Activated CD8-positive, alpha-beta memory T cell treated with anti-CD3 and anti-CD28 coated beads, Interleukin-2, amount 50 U/mL, for 48 hours (primary cell): ENCODE measurements at places on chromosomes 7 and 10.

GRCh38 chr7:10401793-10402192 lies 571.9 kb upstream of the PHF14 start:
- no peak for DNase-seq

GRCh38 chr7:133871757-133872156 lies 255.4 kb upstream of the LRGUK start:
- no peak for DNase-seq

DNA sequence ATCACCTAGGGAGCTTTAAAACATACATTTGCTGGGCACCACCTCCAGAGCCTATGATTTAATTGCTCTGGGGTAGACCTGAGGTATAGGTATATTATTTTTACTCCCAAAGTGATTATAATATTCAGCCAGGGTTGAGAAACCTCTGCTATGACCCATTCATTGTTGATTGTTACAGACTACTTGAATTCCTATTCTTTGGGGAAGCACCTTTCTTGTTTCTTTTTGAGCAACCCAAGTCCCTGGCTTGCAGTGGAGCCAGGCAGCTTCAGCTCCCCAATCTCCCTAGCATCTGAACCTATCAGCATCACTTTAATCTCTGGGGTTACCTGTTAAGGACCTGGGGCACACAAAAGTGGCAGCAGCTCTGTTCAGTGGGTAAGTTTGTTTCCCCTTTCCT lies 8.6 kb downstream of the PRKG1 start:
- DNase-seq = no peak

DNA sequence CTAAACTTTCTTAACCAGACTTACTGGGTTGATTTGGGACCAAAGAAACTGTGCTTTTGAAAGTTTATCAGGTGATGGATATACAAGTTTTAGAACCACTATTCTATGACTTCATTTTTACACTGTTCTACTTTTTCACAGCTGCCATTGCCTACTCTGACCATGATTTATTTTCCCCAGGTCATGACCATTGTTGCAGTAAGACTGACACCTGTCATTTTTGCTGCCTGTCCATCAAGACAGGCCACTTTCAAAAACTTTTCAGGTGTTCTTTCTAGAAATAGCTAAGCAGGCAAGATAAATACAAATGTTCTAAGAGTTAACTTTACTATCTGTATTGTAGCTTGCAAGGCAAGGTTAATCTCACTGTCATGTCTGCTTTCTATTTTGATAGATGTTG lies 147.9 kb upstream of the SEMA3C start:
- no peak for DNase-seq

- DNase-seq = no peak
These were observed 139.7 kb downstream of the ELFN1 start for GRCh38 chr7:1809601-1810258.

DNA sequence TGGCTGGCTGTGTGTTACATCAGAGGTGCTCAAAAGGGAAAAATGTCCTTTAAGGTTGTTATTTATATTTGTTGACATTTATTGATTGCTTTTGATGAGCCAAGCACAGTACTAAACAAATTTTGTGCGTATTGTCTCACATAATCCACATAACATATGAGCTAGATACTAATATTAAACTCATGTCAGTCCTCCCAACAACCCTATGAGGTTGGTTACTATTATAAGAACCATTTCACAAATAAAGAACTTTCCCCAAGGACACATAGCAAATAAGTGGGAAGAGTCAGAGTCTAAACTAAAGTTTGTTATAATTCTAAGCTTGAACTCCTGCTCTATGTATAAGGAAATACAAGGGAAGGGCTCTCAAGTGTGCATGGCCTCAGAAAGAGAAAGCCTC lies 35.6 kb upstream of the OTUD1 start:
- DNase-seq = no peak

DNA sequence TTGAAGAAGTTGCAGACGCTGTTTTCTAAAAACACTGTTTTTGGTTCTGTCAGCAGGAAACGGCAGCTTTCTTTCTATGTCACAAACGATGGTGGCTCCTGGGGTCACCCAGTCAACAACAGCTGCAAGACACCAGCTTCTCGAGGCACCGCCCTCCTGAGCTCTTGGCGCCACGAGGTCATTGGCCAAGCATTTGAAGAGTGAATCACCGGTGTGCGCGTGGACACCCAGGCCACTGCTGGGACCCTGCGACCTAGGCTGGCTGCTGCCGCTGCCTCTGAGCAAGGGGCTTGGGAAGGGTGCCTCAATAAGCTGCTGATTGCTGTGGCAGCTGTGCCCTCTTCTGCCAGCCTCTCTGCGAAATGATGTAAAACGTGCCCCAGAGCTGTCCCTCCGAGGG lies 22.5 kb upstream of the VIPR2 start:
- DNase-seq = no peak

GRCh38 chr7:75045881-75046280 lies 27.7 kb downstream of the RCC1L start:
- no peak for DNase-seq

GRCh38 chr7:73442222-73442902 lies 8.8 kb downstream of the FZD9 start:
- no peak for DNase-seq

DNA sequence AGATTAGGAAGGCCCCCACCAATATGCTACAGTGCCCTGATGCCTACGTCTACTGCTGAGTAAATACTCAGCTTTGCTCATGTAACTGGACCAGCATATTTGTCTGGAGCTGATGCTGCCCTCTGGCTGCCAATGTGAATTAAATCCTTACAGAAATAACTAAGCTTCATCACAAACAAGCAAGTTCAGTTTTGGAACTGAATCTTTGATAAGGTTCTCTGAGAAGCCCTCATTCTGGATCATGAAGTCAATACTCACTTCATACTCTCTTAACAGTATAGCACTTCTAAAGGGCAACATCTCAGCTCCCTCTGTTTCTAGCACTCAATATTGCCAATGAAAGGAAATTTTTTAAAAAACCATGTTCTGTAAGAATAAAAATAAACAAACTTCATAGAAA lies 246.7 kb downstream of the ETV1 start:
- DNase-seq = no peak

DNA sequence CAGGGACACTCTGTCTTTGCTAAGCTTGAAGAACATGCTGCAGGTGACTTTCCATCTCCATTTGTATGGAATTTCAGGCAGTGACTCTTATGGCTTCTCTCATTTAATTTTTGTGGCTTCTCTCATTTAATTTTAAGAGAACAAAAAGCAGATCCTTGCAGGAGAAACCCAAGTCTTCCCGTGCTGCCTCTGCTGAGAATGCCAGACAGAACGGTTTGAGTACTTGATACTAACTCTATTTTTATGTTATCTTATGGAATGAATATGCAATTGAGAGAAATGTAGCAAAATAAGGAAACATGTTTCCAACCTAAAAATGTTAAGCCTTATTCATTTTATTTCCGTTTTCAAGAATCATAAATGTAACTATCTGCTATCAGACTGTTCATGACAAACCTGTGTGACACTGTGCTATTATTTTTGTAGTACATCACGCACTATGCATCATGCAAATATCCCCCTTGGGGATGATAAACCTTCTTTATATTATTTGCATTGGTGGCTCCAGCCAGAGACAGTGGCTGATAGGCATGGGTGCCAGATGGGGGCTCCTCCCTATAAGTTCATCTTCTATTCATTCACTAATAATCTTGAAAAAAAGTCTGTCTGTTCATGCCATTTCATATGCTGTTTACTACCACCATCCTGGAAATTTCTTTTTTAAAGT lies 6.9 kb upstream of the RAPGEF5 start:
- no peak for DNase-seq

GRCh38 chr7:96097835-96098234 lies 224.1 kb downstream of the SLC25A13 start:
- DNase-seq = no peak

- no peak for DNase-seq
These were observed 11.8 kb upstream of the TSPAN12 start for GRCh38 chr7:120869700-120870099.

- no peak for DNase-seq
These were observed 1255.7 kb upstream of the LRRTM3 start for GRCh38 chr10:65670087-65670486.

GRCh38 chr10:24007359-24007758 lies 201.6 kb upstream of the KIAA1217 start:
- no peak for DNase-seq

- DNase-seq = no peak
These were observed 420.5 kb downstream of the RPS24 start for GRCh38 chr10:78454123-78454645.

- DNase-seq = no peak
These were observed 22.4 kb upstream of the TMEM236 start for GRCh38 chr10:17729630-17730029.

DNA sequence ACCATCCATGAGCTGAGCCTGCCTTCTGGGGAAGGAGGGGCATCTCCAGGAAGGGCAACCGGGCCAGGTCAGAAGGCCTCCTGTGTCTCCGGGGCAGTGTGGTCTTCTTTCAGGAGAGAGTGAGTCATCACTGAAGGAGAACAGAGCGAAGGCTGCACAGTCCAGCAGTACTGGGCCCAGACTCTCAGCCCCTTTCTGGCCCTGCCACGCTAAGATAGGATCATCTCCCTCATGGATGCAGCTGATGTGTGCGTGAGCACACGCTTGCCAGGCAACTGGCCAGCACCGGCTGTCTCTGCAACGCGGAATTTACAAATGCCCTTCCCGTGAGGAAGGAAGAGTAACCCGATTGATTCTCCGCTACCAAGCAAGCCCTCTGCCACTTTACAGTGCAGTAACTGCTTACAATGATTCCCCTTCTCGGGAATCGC lies 328.2 kb downstream of the TNS3 start:
- DNase-seq = no peak

GRCh38 chr10:77071001-77071511 lies 566.6 kb downstream of the KCNMA1 start:
- DNase-seq = no peak

GRCh38 chr7:89655946-89656345 lies 498.3 kb upstream of the STEAP1 start:
- DNase-seq = no peak

DNA sequence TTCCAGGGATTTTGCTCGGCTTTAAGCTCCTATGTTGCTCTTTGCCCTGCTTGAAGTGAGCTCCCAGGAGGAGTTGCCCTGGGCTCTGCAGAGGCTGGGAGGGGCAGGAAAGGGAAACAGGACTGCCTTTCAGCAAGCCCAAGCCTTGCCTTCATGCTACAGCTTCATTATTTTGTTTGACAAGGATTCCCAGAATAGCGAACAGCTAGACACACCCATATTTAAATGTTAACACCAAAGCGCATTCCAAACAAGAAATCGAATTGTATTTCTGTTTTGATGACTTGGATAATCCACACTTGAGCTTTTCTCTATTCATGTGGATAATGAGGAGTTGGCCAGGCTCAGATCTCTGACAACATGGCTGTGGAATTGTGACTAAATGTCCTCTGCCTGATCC lies 6.3 kb downstream of the KIAA1217 start:
- no peak for DNase-seq

DNA sequence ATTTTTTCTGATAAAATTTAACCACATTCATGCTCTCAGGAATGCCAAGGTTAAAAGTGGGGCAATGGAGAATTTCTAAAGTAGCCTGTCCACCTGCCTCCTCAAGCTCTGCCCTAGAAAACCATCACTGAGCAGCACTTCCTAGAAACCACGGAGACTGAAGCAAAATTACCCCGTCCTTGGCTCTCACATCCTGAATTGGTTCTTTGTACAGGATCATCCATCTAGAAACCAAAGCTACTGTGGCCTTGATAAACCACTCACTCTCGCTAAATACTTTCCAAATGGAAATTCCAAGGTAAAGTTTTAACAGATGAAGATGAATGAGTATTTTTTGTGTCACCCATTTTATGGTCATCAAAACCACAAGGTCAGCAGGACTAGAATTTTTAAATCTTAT lies 96.6 kb downstream of the AVL9 start:
- DNase-seq = no peak

- no peak for DNase-seq
These were observed 83.7 kb downstream of the GRID1 start for GRCh38 chr10:86282664-86283465.

DNA sequence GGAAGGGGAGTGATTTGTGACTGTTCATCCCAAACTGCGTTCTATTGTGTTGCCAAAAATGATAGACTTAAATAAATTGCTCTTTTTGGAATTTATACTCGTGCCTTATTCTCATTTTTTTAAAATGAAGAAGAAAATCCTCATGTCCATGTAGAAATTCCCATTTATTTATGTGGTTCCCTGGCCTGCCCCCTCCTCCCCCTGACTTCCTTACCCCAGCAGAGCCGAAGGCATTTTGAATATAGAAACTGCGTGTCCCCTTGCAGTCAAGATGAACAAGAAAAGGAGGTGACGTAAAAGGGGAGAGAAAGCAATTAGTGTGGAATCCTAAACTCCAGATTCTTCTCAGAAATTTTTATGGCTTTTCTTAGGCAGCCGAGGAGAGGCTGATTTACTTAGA lies 126.1 kb downstream of the FAM204A start:
- DNase-seq = no peak

GRCh38 chr7:92415225-92415624 lies 32.1 kb upstream of the GATAD1 start:
- DNase-seq = no peak

DNA sequence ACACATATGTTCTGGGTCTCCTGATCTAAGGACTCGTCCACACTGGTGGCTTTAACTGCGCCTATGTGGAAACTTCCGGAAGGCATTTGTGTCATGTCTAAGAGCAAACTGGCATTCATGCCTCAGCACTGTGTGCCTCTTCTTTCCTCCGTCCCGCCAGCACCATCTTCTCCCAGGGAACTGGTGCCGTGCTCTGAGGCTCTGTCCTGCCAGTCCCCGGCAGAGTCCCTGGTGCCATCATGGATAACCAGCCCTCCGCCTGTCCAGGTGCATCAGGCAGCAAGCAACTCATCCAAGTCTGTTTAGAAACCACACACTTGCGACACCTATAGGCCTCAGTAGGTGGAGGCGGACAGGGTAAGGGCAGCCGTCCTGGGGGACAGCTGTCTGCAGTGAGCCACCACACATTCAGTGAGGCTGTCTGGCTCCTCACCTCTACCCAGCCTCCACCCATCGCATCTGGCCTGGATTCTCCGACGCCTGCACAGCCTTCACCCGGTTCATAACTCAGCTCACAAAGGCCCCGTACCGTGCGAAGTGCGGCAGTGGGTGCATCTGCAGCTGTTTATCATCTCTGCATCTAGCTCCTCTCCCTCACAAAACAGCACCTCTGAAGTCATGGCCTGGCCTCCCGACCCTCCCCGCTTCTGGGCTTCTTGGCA lies 162.7 kb downstream of the DIP2C start:
- DNase-seq = no peak

DNA sequence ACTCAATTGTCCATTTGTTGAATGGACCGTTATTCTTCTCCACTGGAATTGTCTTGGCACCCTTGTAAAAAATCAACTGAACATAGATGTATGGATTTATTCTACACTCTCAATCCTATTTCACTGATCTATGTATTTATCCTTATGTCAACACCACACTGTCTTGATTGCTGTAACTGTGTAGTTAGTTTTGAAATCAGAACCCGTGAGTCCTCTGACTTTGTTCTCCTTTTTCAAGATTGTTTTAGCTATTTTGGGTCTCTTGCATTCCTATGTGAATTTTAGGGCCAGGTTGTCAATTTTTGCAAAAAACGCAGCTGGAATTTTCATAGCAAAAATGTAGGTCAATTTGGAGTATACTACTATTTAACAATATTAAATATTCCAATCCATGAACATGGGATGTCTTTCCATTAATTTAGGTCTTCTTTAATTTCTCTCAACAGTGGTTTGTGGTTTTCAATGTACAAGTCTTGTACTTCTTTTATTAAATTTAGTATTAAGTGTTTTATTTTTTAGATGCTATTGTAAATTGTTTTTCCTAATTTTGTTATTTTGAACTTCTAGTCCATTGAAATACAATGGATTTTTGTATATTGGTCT lies 10.0 kb downstream of the CAMK2B start:
- DNase-seq = no peak
